ENCODE measurements at places on chromosomes 2 and 18.

GRCh38 chr2:222433332-222434173 is 9.2 kb downstream of the SGPP2 start:
- DNase-seq: no peak

DNA sequence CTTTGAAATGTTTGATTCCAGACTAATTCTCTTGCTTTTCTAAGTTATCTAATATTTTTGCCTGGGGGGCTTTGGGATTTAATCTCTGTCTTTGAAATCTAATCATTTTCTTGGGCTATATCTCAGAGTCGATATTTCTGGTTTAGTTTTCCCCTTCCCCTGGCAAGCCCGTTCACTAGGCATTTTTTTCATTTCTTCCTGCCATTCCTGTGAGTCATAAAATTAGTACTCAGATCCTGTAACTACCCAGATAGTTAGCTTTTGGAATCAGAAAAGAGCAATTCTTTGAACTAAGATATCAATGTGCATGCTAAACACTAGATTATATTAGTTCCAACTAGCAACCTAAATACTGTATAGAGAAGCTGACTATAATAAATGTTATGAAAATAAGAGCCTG is 29.4 kb upstream of the RNF149 start:
- no peak for DNase-seq

DNA sequence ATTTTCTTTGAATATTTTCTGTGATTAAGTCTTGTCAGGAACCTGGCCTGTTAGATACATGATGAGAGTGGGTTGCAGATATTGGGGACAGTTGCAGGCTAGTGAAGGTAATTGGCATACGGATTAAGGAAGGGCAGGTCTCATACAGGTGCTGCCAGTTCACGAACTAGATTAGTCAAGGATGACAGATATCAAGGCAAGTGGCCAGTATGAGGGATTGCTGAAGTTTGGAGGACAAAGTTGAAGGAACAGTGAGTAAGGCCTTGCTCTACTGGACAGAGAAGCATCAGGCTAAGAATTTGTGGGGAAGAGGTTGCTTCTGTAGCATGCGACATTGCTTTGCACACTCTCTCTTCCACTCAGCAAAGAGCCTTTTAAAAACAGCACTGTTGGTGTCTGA is 12.8 kb upstream of the NCOA1 start:
- no peak for DNase-seq

DNA sequence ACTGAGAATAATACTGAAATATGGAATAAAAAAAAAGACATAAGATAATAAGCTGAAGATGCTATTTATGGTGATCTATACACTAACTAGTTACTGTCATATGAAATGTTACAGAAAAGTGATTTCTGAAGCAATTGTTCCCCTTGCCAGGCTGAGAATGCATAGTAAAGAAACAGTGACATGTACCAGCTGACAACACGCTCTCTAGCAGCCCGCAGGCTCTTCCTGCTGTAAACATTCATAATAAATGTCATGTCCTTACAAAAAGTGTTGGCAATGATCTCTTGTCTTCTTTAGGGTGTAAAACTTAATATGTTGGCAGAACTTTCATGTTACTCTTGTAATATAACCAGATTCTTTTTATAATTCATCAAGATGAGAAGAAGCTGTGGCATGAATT is 1171.3 kb downstream of the DSC3 start:
- no peak for DNase-seq

DNA sequence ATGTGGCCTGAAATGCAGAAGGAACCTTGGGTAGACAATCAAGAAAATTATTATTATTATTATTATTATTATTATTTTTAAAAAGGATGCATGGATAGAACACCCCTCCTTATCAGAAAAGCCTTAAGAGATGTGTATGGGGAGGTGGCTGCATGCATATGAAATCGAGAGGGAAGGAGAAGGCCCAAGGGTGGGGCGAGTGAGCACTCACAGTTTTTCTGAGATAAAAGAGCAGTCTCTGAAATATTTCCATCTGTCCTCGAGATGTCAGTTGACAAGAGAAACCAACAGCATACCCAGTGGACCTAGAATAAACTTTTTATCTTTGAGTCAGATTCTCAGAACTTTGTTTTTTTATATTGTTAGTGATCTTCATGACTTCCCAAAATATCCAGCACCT is 282.9 kb downstream of the GPD2 start:
- no peak for DNase-seq

DNA sequence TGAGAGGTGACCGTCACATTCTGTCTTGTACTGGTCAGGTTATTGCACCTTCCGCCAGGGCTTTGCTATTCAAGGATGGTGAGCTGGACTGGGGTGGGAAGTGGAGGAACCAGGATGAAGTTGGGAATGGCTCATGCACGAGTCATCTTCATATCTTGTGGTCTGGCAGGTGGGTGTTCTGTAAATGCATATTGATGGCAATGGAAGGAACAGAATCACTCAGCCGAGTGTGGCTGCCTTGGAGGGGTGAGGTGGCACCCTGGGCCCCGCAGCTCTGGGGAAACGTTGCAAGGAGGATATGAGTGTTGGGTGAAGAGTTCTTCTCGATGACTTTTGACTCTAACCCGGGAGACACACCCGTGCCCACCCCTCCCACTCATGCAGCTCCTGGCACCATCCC is 1.2 kb downstream of the NEU2 start:
- DNase-seq: no peak

DNA sequence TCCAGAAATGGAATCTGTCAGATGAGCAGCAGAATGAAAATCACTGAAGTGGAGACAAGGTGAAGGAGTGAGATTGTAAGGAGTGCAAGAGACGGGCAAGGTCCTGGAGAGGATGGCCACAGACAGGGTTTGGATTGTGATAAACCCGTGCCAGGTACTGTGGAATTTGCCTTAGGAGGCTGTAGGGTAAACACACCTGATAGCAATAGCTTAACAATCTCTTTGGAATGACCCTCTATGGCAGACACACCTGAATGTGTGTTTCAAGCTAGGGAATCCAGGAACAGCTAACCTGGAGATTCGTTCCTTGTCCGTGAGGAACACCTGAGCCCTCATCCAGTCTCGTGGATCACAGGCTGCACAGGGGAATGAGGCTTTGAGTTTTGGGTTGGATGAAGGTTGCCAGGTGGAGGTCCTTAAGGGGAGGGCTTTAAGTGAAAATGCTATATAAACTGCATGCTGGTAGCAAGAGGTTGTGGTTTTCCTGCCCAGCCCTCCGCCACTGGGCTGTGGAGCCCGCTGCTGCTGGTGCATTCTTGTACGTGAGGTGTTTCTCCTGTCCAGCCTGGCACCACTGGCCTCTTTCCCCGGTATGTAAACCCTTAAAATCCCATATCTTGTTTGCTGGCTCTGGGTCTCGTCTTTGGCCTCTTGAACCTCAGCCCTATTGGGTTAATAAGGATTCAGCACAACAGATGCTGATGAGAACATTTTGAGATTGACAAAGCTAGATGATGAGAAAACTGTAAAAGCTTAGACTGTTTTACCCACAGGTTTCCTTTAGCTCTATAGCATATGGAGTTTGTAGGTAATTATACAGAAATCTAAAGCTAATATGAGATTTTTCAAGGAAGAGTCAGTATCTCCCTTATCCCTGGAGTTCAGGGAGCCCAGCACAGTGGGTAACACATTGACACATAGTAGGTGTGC is 117.9 kb downstream of the ARHGAP15 start:
- peak; percentile 27 for DNase-seq

DNA sequence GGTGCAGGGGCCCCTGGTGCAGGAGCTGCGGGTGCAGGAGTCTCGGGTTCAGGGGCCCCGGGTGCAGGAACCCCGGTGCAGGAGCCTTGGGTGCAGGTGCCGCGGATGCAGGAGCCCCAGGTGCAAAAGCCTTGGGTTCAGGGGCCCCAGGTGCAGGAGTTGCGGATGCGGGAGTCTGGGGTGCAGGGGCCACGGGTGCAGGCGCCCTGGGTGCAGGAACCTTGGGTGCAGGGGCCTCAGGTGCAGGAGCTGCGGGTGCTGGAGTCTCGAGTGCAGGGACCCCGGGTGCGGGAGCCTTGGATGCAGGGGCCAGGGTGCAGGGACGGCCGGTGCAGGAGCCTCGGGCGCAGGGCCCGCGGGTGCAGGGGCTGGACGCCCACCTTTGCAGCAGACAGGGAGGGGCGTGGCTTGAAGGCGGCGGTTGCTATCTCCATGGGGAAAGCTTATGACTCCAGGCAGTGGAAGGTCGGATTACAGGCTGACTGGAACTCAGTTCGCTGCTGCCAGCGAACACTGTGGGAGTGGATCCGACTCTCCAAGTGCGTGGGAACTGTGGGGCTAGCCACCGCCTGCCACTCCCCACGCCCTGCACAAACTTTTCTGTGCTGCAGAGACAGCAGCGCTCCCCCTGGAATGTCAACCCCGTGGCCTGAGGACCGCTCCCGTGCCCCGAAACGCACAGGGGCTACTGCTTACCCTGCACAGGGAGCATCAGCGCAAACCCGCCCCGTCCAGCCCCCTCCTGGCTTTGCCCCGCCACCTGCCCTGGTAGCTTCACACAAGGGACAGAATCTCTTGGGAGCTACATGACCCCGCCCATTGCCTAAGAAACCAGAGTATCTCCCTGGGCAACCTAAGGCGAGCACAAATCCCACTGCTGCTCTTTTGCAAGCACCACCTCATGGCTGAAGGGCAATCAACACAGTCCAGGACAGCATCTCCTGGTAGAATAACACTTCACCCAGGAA is 40.3 kb downstream of the COPS9 start:
- no peak for DNase-seq

GRCh38 chr18:50298443-50299284 is 11.2 kb upstream of the CXXC1 start:
- DNase-seq: no peak

All from CD4-positive, alpha-beta T cell treated with Interleukin-15 for 1 hour (primary cell).